ENCODE measurements at places on chromosomes 4 and X. TPM values are rescaled to one million over a fixed set of nuclear protein-coding genes. Genes with fewer than 3 reads are reported as not detected.
A peak's percentile ranks its signal among the peaks of the same experiment; 100 is the strongest.

Gene SHROOM2
- not detected for polyA plus RNA-seq

Gene TRIM61
- not detected for polyA plus RNA-seq

Gene RAI2
- polyA plus RNA-seq = 0.03 TPM

Gene ARHGEF38
- 0.02 TPM for polyA plus RNA-seq

Gene PNMA6F
- polyA plus RNA-seq = not detected

Gene TASL
- polyA plus RNA-seq = not detected

Gene CT45A9
- not detected for polyA plus RNA-seq

Gene RTL3
- 0.64 TPM for polyA plus RNA-seq

Gene IL2
- polyA plus RNA-seq = not detected

Gene MTMR8
- 0.21 TPM for polyA plus RNA-seq

Gene DDX53
- 0.23 TPM for polyA plus RNA-seq

GRCh38 chrX:152641996-152642395 lies 4.3 kb downstream of the GABRQ start:
- peak; percentile 46 for DNase-seq

DNA sequence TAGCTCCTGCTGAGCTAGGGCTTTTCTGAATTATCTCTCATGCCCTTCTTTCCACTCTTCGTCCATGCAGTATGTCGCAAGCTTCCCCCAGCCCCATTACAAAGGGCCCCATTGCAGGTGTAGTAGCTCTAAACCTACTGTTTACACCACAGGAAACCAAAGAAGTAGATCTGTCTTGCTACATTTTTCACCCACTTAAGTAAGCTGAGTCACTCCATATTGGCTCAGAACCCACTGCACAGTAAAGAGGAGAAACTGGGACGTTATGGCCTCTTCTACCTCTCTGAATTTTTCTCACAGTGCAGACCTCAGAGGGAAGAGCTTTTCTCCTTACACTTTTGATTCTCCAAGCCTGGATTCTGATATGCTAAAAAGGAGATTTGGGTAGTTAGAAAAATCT lies 200.2 kb downstream of the SMARCA1 start:
- DNase-seq = no peak

DNA sequence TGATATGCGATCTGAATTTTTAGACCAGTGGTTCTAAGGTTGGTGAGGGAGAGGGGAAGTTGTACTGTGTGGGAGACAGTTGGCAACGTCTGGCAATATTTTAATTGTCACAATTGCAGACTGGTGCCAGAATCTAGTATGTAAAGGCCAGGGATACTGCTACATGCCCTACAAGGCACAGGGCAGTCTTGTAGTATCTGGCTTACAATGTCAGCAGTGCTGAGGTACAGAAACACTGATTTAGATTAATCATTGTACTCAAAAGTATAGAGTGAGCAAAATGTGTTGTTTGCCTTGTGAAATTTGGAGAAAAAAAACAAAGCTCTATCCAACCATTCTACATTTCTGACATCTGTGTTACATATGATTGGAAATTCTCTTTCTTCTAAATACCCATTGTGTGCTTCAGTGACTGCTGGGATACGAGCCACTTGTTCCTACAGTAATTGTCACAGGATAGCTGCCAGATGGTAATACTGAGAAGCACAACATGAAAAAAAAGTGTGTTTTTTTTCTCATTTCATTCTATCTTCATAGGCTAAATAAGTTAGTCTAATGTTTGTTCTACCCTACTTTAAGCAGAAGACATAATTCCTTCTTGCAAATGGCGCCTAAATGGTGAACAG lies 526.7 kb upstream of the AGA start:
- DNase-seq = no peak

DNA sequence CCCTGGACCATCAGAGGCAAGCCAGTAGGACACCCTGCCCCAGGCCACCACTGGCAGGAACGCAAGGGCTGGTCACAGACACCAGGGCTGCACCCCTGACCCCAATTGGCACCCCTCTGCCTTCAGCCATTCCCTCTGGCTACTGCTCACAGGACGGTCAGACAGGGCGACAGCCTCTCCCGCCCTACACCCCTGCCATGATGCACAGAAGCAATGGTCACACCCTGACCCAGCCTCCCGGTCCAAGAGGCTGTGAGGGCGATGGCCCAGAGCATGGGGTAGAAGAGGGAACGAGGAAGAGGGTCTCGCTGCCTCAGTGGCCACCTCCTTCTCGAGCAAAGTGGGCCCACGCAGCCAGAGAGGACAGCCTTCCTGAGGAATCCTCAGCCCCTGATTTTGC lies 143.5 kb downstream of the SOWAHB start:
- DNase-seq = no peak

DNA sequence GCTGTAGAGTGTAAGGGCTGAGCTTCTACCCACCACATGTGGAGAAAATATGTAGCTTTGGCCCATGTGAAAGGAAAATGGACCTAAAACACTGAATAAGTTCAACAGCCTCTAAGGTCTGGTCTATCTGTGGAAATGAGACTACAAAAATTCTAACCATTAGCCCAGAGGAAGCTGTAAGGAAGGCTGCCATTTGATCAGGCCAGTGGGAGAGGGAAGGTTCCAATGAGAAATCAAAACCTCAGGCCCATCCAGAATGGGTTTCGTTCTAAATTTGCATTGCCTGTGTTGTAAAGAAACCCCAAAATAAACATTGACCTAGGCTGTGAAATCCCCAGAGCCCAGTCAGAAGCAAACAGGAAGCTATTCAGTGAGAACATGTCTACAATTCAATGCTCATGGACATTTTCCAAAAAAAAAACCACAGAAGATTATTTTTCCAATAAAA lies 320.4 kb upstream of the SLC7A11 start:
- no peak for DNase-seq

- no peak for DNase-seq
These were observed 113.7 kb downstream of the PARM1 start for GRCh38 chr4:75046641-75047040.

- no peak for DNase-seq
These were observed 24.8 kb upstream of the MAP3K15 start for GRCh38 chrX:19540076-19540475.

DNA sequence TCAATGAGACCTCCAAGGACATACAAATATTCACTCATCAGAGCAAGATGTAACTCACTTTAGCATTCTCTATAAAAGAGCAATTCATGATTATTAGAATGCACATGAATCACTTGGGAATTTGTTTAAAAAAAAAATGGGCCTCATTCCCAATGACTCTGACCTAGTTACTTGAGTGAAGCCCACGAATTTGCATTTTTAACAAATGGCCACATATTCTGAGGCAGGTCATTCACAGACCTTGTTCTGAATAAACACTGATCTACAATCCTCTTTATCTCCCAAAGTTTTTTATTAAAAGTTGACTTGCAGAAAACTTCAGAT lies 255.1 kb upstream of the VEGFC start:
- no peak for DNase-seq

GRCh38 chr4:162938738-162939485 lies 227.8 kb downstream of the NAF1 start:
- DNase-seq = no peak

DNA sequence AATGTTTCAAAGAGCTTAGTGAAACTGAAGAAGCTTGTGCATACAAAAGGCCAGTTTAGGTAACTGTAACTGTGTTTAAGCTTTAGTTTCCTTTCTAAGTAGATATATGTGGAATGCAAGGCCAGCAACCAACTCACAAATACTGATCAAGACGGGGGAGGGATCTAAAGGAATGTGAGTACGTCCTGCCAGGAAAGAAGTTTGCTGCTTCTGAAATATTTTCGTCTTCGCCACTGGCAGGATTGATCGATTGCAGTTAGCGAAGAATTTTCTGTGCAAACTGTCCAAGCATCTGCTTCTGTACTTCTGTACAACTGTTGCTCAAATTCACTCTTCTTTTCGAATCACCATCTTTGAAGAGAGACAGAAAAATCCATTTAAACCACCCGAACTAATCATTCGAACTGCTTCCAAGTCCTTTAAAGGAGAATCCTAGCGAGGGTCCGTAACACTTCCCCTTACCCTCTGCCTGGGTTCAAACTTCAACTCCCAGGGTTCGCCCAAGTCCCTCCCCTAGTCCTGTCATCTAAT lies 373 bp upstream of the INTS6L start:
- no peak for DNase-seq

GRCh38 chrX:54494989-54495813 lies 833 bp downstream of the FGD1 start:
- peak; percentile 73 for DNase-seq

DNA sequence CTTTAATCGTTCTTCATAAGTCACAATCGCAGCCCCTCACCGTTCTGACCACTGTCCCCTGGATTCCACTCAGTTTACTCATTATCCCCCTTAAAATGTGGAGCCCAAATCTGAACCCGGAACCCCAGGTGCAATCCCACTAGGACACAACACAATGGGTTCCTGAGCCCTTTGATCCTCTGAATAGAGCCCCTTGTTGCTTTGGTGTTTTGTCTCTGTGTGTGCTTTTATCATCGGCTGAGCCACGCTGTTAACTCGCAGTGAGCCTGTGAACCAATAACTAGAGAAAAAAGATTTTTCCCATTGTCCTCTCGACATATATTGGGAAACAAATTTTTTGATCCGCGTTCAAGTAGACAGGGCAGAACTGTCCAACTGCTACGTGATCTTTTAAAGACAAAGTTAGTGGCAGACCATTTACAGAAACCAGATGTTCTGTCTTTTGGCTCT lies 617 bp upstream of the PDHA1 start:
- no peak for DNase-seq

GRCh38 chr4:101689220-101689619 lies 101.3 kb upstream of the BANK1 start:
- DNase-seq = no peak

- no peak for DNase-seq
These were observed 131.9 kb upstream of the USP9X start for GRCh38 chrX:40953369-40953768.

DNA sequence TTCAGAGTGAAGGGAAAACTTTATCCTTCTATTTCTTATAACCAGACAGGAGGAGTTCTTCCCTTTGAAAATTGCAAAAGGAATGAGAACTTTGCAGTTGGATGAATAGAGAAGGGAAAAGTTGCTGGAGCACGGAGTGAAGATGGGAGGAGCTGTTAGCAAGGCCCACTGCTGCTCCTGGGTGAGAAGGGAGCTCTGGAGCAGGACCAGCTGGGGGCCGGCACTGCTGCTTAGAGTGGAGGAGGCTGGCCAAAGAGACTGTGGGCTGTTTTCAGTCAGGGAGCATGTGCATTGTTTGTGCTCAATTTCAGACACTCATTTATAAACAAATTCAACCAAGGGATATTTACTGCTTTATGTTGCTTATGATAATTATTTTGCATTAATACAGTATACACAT lies 164.2 kb downstream of the STIM2 start:
- no peak for DNase-seq

GRCh38 chr4:26386386-26386785 lies 65.6 kb downstream of the RBPJ start:
- DNase-seq = no peak

DNA sequence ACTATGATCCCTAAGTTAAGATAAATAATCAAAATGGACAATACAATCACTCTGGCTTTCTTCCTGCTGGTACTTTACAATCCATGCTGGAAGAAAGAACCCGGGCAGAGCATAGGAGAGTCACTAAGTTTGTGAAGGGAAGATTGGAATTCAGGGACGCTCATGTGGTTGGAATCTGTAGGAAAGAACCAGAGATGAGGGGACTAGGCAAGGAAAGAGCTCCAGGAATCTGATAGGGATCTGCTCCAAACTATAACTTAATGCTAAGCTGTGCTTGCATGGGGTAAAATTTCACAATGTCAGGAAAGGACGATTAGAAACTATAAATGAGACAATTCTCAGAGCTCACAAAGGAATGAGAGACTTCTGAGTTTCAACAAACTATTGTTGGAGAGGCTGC lies 167.5 kb downstream of the ADGRA3 start:
- no peak for DNase-seq

GRCh38 chrX:45232139-45232538 lies 31.5 kb upstream of the DIPK2B start:
- no peak for DNase-seq

DNA sequence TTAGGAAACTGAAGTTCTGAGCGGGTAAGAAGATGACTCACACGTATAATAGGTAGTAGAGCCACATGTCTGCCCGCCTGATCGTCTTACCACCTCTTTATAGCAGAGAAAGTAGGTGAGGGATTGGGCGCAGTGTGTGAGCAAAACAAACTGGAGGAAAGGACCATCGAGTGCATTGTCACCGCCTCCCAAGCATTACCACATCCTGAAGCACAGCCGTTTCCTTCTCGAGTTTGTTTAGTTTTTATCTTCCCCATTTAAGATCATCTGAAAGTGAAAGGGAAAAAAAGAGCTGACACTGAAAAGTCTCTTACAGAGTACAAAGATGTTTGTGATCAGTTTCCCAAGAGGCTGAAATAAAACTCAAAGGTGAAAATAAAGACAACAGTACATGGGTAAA lies 14.8 kb downstream of the PDK3 start:
- DNase-seq = no peak

- no peak for DNase-seq
These were observed 3.7 kb upstream of the GPR82 start for GRCh38 chrX:41720125-41720779.

DNA sequence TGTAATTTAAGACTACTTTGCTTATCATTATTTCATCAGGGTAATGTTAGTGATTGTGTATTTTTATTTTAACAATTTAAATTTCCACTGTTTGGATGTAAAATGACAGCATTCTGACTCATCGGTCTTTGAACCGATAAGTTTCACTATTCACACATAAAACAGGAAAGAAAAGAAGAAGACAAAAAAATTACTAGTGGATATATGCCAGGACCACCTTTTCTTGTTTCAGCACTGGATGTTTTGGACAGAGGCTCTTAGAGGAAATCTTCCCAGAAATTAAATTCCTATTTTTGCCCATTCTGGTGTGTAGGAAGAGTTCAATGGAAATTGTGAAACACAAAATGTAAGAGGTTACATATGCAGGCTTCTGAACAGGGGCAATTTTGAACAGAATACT lies 57.4 kb downstream of the VEGFC start:
- no peak for DNase-seq

GRCh38 chr4:137370679-137371078 lies 161.6 kb downstream of the PCDH18 start:
- DNase-seq = no peak

DNA sequence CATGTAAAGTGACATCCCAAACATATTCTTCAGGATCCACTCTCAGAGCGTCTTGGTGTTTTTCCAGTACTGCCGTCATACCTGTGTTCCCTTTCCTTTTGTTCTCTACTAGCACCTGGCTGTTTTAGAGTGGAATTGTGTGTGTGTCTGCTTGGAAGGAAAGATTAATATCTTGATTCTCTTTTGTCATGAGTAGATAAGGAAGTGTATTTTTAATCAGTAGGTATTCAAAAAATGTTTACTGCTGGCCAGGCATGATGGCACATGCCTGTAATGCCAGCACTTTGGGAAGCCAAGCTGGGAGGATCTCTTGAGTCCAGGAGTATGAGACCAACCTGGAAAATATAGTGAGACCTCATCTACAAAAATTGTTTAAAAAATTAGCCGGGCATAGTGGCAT lies 198.8 kb downstream of the CBR4 start:
- DNase-seq = no peak

DNA sequence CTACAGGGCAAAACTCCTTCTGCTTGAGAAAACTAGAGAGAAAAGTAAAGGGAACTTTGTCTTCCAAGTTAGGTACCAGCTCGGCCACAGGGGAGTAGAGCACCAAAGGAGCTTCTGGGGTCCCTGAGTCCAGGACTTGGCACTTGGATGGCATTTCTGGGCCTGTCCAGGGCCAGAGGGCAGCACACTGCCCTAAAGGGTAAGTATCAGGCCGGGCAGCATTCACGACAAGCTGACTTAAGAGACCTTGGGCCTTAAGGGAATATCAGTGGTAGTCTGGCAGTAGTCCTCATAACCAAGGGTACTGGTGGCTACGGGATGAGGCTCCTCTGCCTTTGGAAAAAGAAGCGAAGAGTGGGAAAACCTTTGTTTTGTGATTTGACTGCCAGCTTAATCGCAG lies 632.7 kb downstream of the KLHL13 start:
- no peak for DNase-seq

GRCh38 chr4:145605941-145606340 lies 13.2 kb upstream of the MMAA start:
- DNase-seq = no peak

Data from SK-N-SH (cell line).